ENCODE measurements at places on chromosomes 1 and 21.

DNA sequence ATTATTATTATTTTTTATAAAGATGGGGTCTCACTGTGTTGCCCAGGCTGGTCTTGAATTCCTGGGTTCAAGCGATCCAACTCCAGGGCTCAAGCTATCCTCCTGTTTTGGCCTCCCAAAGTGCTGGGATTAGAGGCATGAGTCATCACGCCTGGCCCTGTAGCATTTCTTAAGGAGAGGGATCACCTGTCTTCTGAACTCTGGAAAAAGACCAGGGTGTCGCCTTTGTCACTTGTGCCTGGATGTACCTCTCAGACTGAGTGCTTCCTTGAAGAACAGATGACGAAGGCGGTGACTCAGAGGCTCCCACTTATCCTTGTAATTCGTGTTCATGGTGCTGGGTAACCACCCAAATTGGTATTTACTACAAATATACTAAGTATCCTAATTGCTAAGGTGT is 2.4 kb upstream of the CGN start:
- DNase-seq, result no peak

DNA sequence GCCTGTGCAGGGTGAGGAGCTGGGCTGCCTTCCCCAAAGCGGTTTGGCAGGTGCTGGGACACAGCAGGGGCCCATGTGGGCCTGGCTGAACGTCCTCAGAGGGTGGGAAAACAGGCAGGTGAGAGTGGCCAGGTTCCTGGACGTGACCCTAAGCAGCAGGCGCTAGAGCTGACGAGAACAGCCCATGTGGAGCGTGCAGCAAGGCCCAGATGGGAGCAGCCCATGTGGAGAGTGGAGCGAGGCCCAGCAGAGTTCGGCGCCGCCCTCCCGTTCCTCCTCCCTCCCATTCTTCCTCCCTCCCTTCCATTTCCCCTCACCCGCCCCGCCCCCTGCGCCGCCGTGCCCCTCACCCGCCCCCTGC is 314.4 kb upstream of the VAMP3 start:
- no peak for DNase-seq

GRCh38 chr1:65109487-65109886 is 38.5 kb upstream of the AK4 start:
- no peak for DNase-seq

DNA sequence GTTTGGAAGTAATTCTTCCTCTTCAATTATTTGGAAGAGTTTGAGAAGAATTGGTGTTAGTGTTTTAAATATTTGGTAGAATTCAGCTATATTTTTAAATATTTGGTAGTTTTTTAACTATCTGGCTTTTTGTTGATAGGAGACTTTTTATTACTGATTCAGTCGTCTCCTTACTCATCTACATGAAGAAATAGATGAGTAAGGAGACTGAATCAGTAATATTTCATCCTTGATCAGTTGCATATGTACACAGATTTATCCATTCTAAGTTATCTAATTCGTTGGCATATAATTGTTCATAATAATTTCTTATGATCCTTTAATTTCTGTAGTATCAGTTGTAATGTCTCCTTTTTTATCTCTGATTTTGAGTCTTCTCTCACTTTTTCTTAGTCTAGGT is 224.1 kb downstream of the GPR52 start:
- DNase-seq, result no peak

DNA sequence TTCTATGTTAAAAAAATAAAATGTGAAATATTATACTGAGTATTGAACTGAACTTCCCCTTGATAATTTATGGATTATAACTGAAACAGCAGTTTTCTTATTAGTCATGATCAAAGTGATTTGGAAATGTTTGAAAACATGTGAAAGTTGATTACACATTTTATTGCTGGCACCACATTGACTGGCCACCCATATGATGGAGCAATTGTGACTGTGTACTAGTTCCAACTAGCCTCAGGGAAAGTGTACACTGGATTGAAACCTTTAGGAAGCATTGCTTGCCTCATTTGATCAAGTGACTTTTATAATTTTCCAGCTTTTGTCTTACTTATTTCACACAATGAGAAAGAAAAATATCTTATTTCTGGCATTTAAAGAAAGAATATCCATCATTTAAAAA is 128.0 kb upstream of the ADGRL2 start:
- no peak for DNase-seq

GRCh38 chr1:27618341-27619082 is 14.6 kb upstream of the AHDC1 start:
- DNase-seq, result no peak

GRCh38 chr1:160148121-160148520 is 3.3 kb upstream of the ATP1A4 start:
- DNase-seq, result no peak

GRCh38 chr1:227729881-227730629 is 5.0 kb downstream of the JMJD4 start:
- peak; percentile 9 for DNase-seq

- DNase-seq, result no peak
These were observed 441.6 kb downstream of the NCAM2 start for GRCh38 chr21:21439761-21440160.

- DNase-seq, result peak; percentile 19
These were observed 162.7 kb upstream of the COL6A1 start for GRCh38 chr21:45818904-45819285.

All from HS-27A (cell line).